ENCODE measurements at places on chromosomes 1 and 21. TPM values are rescaled to one million over a fixed set of nuclear protein-coding genes. Genes with fewer than 3 reads are reported as not detected.

The AQP10 gene
- not detected for total RNA-seq

The CSF3R gene
- total RNA-seq, result not detected

- peaks cover 6% of the 10 kb centered on the region for H3K4me1 ChIP-seq
- H3K36me3 ChIP-seq, result no peaks in the 10 kb centered on the region
- no peak for DNase-seq
- no peaks in the 10 kb centered on the region for H3K27me3 ChIP-seq
- no peak overlapping the region for H3K27ac ChIP-seq
Observed at GRCh38 chr1:76418531-76418930, 344.0 kb downstream of the ST6GALNAC3 start.

DNA sequence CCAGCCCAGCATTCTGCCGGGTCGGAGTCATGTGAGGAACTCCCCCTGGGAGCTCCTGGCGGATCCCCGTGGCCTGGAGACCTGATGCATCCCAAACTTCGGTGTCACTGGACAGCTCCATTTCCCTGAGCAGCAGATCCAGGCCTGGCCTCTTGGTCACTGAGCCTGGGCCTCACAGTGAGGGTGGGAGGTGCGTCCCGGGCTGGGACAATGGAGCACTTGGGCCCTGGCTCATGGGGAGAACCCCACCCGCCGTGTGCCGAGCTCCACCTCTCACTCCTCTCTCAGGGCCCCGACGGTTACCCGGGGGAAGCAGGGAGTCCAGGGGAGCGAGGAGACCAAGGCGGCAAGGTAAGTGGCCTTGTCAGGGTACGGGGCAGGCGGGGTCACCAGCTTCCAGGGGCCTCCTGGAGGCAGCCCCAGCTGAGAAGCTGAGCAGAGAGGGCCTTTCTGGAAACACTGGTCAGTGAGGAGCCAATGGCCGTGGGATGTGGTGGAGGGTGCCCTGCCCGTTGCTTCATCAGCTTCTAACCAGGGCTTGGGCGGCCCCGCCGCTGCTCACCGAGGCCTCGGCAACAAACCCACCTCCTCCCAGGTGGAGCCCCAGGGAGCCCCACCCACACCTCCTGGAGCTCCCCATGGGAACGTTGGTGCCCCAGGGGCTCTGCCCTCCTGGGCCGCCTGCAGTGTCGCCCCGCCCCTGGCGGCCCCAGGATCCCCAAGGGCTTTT is 19.8 kb downstream of the COL6A2 start:
- H3K36me3 ChIP-seq, result no peaks in the 10 kb centered on the region
- no peak overlapping the region for H3K27ac ChIP-seq
- H3K27me3 ChIP-seq, result no peaks in the 10 kb centered on the region
- no peaks in the 10 kb centered on the region for H3K4me1 ChIP-seq
- no peak overlapping the region for H3K4me3 ChIP-seq

GRCh38 chr1:58460469-58460868 is 86.1 kb downstream of the OMA1 start:
- peak; percentile 45 for DNase-seq
- H3K4me1 ChIP-seq, result no peaks in the 10 kb centered on the region
- H3K27me3 ChIP-seq, result no peaks in the 10 kb centered on the region
- no peak overlapping the region for H3K4me3 ChIP-seq

DNA sequence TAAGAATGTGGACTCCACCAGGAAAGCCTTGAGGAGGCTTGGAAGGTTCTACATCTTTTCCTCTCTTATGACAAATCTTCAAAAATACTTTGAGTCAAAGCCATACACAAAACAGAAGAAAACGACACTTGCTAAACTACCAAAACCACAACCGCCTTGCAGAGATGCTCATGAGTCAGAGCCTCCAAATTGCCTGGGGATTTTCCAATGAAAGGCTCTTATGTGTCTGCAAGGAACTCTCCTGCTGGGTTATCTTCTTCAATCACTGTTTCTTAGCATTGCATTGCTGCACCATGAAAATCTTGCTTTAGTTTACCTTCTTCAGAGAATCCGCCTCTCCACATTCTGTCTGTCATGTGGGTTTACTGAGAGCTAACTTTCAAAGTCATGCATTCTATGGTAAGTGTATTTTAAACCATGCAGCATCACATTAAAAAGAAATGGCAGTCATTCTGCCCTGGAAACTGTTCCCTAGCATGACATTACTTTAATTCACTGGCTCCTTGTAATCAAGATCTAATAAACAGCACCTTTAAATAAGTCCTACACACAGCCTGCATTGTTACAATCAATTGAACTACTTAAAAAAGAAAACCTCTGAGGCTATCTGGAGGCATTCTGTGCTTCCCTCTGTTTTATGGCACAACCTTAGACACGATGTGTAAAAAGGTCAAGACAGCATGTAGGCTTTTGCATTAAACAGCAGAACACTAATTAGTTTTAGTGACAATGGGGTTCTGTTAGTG is 210.0 kb upstream of the FOXD3 start:
- H3K4me1 ChIP-seq, result no peaks in the 10 kb centered on the region
- no peak for DNase-seq
- no peak overlapping the region for H3K4me3 ChIP-seq
- no peak overlapping the region for H3K27ac ChIP-seq
- no peaks in the 10 kb centered on the region for H3K27me3 ChIP-seq

- H3K27ac ChIP-seq, result peak overlapping the region; percentile 76
- peak; percentile 88 for DNase-seq
- no peaks in the 10 kb centered on the region for H3K36me3 ChIP-seq
- no peaks in the 10 kb centered on the region for H3K27me3 ChIP-seq
- peaks cover 46% of the 10 kb centered on the region for H3K4me1 ChIP-seq
- H3K4me3 ChIP-seq, result peak overlapping the region; percentile 38
Observed at GRCh38 chr1:101128211-101128727, 102.7 kb upstream of the DPH5 start.

GRCh38 chr1:183454377-183454776 is 17.9 kb upstream of the SMG7 start:
- no peak for DNase-seq
- H3K4me3 ChIP-seq, result no peak overlapping the region
- no peak overlapping the region for H3K27ac ChIP-seq

DNA sequence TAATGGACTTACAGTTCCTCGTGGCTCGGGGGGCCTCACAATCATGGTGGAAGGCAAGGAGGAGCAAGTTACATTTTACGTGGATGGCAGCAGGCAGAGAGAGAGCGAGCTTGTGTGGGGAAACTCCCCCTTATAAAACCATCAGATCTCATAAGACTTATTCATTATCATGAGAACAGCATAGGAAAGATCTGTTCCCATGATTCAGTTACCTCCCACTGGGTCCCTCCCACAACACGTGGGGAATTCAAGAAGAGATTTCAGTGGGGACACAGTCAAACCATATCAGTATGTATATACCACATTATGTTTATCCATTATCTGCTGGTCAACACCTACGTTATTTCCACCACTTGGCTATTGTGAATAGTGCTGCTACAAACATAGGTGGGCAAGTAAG is 352.3 kb upstream of the B3GALT2 start:
- H3K4me1 ChIP-seq, result no peaks in the 10 kb centered on the region
- DNase-seq, result no peak
- no peak overlapping the region for H3K4me3 ChIP-seq
- H3K27me3 ChIP-seq, result no peaks in the 10 kb centered on the region
- no peaks in the 10 kb centered on the region for H3K36me3 ChIP-seq
- H3K27ac ChIP-seq, result no peak overlapping the region

- H3K4me1 ChIP-seq, result peaks cover 80% of the 10 kb centered on the region
- peak overlapping the region; percentile 100 for H3K27ac ChIP-seq
- peak overlapping the region; percentile 44 for H3K4me3 ChIP-seq
- H3K27me3 ChIP-seq, result no peaks in the 10 kb centered on the region
- H3K36me3 ChIP-seq, result no peaks in the 10 kb centered on the region
- peak; percentile 39 for DNase-seq
Observed at GRCh38 chr1:5221451-5221850, 567.0 kb downstream of the AJAP1 start.

Data from Karpas-422 (cell line).